ENCODE measurements at places on chromosomes 4 and X. TPM values are rescaled to one million over a fixed set of nuclear protein-coding genes. Genes with fewer than 3 reads are reported as not detected.

Gene CDS1
- total RNA-seq = 0.07 TPM

Gene KCNE5
- total RNA-seq = 0.92 TPM

Gene CFI
- total RNA-seq = 3.2 TPM

Gene RAI2
- 2.5 TPM for total RNA-seq

Gene TMEM271
- not detected for total RNA-seq

Gene SERTM2
- 0.04 TPM for total RNA-seq

Gene CD38
- 3.0 TPM for total RNA-seq

Gene KLHL34
- total RNA-seq = 4.1 TPM

Gene EXOC1L
- total RNA-seq = not detected

Gene TMPRSS11E
- total RNA-seq = not detected

Gene CWH43
- total RNA-seq = not detected

Gene AKAP17A
- 14.1 TPM for total RNA-seq

Gene STBD1
- total RNA-seq = 57.5 TPM

Gene OTC
- 0.27 TPM for total RNA-seq

Gene GIMD1
- total RNA-seq = not detected

Gene PPARGC1A
- total RNA-seq = 55.9 TPM

Gene GRIA3
- 0.24 TPM for total RNA-seq

Gene DUSP21
- total RNA-seq = not detected

Gene PLAC8
- total RNA-seq = 1.1 TPM

Gene CITED1
- total RNA-seq = not detected

Gene SERPINA7
- not detected for total RNA-seq

Gene GPC4
- total RNA-seq = 8.9 TPM

Gene CT45A3
- total RNA-seq = not detected

Gene SYP
- total RNA-seq = 0.15 TPM

Gene GAGE1
- total RNA-seq = not detected

Measured in gastrocnemius medialis (tissue), 4 donors.